ENCODE measurements at places on chromosomes 12 and 14.
A peak's percentile ranks its signal among the peaks of the same experiment; 100 is the strongest.

DNA sequence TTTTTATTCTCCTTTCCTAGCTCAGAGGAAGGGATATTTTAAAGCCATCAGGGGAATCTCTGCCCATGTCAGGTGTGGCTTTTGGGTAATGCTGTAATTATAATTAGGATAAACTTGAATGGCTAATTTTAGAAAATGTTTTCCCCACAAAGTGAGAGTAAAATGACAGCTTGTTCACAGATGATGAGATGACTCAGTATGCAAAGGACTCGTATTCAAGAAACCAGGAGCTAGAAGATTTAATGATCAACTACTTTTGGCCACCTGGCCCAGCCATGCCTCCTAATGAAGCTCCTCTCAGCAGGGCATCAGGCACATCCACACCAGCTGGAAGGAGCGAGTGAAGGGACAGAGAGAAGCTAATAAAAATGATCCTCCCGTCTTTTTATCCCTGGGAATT is 29.0 kb upstream of the PLEKHG7 start:
- no peak for DNase-seq

GRCh38 chr12:41108032-41108431 is 80.1 kb upstream of the PDZRN4 start:
- DNase-seq, result no peak

GRCh38 chr12:51896236-51896635 is 8.3 kb downstream of the ANKRD33 start:
- no peak for DNase-seq

- DNase-seq, result no peak
Observed at GRCh38 chr12:53977596-53978445, 3.1 kb upstream of the HOTAIR start.

GRCh38 chr12:125861299-125862281 is 796.4 kb downstream of the AACS start:
- DNase-seq, result no peak

- no peak for DNase-seq
Observed at GRCh38 chr14:20803223-20803622, 579 bp upstream of the RNASE1 start.

- DNase-seq, result no peak
Observed at GRCh38 chr14:91005716-91006115, 54.7 kb downstream of the RPS6KA5 start.

DNA sequence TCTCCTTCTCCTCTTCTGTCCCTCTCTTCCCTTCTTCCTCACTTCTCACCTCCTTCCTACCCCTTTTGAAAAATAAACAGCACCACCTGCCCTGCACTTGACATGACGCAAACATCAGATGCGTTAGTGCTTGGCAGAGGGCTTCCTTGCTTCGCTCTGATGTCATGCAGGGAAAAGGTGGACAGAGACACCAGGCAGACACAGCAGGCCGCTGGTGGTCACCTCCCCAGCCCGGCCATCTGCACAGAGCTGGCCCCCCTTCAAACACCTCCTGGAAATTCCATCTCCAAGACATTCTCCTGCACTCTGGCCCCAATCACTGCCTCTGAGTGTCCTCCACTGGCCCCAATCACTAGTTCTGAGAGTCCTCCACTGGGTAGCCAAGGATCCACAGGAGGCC is 353.6 kb downstream of the MED13L start:
- no peak for DNase-seq

GRCh38 chr14:71474301-71475265 is 457.6 kb upstream of the RGS6 start:
- no peak for DNase-seq

DNA sequence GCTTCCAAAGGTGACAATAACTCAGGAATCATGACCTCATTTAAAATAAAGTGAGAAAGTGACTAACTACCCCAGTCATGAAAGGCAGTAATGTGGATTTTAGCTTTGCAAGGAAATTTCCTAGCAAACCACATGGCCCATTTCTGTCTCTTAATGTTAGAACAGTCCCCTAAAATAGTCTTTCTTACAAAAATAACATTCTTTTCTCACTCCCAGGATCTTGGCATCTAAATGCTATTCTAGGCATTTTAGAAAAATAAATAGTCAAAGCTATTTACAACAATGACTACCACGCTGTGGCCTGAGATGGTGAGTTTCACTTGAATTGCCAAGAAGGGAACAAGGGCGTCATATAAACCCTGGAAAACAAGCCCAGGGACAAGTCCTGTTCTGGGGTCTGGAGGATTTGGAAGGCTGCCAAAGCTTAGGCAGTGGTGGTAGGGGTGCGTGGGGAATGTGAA is 101.2 kb upstream of the CCDC175 start:
- peak; percentile 92 for DNase-seq

DNA sequence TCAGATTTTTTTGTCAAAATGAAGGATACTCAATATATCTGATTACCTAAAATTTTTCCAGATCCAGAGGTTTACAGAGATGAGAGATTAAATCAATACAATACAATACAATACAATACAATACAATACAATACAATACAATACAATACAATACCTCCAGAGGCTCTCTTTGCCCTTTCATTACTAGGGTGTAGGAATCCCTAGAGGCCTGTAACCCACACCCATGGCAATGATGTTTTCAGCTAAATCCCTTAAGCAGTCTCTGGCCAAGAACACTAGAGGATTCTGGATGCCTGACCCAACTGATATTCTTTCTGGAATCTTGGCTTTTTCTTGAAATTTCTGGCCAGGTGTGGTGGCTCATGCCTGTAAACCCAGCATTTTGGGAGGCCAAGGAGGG is 23.7 kb upstream of the AEBP2 start:
- DNase-seq, result no peak

GRCh38 chr12:120764816-120765215 is 39.2 kb downstream of the ACADS start:
- DNase-seq, result no peak

DNA sequence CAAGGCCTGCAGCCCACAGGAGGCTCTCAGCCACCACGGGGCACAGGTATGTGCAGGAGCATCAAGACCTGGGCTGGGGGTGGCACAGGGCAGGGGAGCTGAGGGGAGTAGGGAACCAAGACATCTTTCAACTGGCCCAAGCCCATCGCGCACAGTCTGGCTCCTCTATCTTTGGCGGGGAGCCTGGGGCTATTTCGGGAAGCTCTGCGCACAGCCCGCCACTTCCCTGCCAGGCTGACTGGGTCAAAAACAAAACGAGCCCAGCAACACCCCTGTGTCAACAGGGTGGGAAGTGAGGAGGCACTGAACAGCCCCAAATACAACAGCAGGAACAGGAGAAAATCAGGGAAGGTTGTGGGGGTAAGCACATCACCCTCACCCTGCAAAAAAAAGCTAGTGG is 83.9 kb downstream of the ARL6IP4 start:
- DNase-seq, result no peak

GRCh38 chr14:87898301-87898700 is 94.7 kb downstream of the GALC start:
- no peak for DNase-seq

DNA sequence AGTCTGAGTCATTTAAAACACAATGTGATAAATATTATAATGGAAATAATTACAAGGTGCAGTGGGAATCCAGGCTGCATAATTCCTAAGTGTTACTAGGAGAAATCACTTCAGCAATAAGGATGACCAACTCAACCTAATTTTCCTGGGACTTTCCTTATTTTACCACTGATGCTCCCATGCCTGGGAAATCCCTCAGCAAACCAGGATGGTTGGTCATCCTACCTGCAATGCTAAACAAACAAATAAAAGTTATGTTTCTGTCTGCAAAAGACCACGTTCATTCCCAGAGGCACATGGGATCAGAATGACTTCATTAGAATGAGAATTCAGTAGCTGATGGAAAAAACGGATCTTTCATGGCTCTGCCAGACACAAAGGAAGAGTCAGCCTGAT is 130.8 kb upstream of the RAP1B start:
- DNase-seq, result peak; percentile 41

DNA sequence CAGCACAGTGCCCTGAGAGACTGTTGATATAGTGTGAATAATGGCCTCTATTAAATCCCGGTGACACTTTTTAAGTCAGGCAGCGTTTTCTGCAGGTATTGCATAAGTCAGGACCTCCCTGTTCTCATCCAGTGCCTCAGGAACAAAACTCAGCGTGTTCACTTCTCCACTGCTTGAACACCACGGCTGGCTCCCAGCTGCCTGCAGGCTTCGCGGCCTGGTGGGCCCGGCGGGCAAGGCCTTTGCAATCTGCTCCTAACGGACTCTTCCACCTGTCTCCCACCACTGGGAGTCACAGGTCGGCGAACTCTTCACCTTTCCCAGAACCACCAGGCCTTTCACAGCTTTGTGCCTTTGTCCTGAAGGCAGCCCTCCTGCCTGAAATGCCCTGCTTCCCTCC is 18.7 kb downstream of the RFX4 start:
- DNase-seq, result no peak

GRCh38 chr12:46357438-46358324 is 14.9 kb downstream of the SLC38A2 start:
- DNase-seq, result peak; percentile 84
